ENCODE measurements at places on chromosomes 6 and 20. TPM values are rescaled to one million over a fixed set of nuclear protein-coding genes. Genes with fewer than 3 reads are reported as not detected.

- DNase-seq, result no peak
Measured at GRCh38 chr6:159959976-159960384, 8.9 kb upstream of the IGF2R start.

GRCh38 chr6:62808565-62809293 is 402.5 kb upstream of the FKBP1C start:
- DNase-seq, result no peak

DNA sequence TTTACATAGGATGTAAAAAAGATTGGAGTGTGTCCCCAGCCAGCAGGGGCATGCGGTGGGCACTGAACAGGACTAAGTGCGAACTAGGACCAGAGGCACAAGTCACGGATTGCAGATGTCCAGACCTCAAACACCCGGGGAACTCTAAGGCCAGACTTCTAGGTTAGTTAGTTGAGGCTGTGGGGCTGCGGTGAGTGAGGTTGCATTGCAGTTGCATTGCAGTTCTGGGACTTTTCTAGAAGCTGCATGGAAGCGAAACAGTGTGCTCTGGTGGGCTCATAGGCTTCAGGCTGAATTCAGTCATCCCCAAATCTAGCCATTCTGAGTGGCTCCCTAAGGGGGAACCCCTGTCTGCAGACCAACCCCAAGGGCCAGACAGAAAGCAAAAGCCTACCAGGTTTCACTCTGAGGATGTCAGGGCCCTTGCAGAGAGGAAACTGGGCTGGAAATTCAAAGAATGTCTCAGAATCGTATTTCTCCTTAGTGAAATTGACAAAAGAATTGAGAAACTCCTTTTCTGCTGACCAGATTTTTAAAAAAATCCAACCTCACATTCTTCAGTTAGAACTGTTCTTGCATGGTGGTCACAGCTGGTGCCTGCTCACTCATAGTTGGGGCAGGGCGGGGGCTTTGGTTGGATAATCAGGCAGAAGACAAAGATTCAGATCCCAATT is 182.8 kb downstream of the ZDHHC14 start:
- no peak for DNase-seq

The POM121L2 gene
- polyA plus RNA-seq, result not detected

- DNase-seq, result peak; percentile 48
Measured at GRCh38 chr6:52603000-52603795, 26.3 kb upstream of the TRAM2 start.

- DNase-seq, result peak; percentile 33
Measured at GRCh38 chr6:159819932-159820640, 20.0 kb downstream of the PNLDC1 start.

- no peak for DNase-seq
Measured at GRCh38 chr6:1445650-1446330, 56.4 kb downstream of the FOXF2 start.

DNA sequence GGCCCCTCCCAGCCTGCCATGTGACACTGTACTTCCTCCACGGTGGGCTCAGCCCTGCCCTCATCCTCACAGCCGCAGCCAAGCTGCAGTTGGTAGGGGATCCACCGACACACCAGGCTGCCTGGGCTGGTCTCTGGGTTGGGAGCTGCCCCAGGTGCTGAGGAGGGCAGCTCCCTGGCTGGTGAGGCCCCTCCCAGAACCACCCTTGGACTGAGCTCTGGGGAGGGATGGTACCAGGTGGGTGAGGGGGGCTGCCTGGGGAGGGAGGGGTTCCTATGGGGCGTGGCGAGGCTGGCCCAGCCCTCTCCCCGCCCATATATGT is 185 bp upstream of the TNFRSF6B start:
- no peak for DNase-seq

- no peak for DNase-seq
Measured at GRCh38 chr6:106530502-106530901, 98.8 kb downstream of the RTN4IP1 start.

DNA sequence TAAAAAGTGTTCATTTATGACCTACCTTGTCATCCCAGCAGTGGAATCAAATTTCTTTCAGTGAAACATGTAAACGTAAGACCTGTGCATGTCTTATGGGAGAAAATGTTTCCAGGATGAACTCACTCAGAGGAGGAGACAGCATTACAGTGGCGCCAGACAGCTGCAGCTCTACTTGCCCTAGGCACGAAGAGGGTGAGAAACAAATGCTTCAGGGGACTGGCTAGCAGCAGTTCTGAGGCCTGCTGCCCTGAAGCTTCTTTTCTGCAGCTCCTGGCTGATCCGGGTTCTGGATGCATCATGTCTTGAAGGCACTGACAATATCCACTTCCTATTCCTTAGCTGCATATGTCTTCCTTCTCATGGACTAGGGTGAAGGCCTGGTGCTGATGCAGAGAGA is 120.2 kb downstream of the QRSL1 start:
- no peak for DNase-seq

The CSTF1 gene
- polyA plus RNA-seq, result 56.5 TPM

The PKHD1 gene
- not detected for polyA plus RNA-seq

GRCh38 chr20:60528141-60528540 is 569.9 kb downstream of the CDH26 start:
- no peak for DNase-seq

- no peak for DNase-seq
Measured at GRCh38 chr20:61730631-61731362, 334.9 kb downstream of the TAF4 start.

GRCh38 chr6:89299466-89299850 is 15.6 kb downstream of the GABRR2 start:
- DNase-seq, result no peak

GRCh38 chr6:155419161-155419560 is 36.5 kb downstream of the NOX3 start:
- no peak for DNase-seq

The SPATS1 gene
- not detected for polyA plus RNA-seq
